Activated CD4-positive, CD25-positive, alpha-beta regulatory T cell (primary cell): ENCODE measurements at places on chromosomes 4 and X.

GRCh38 chr4:112509243-112510141, 6.5 kb downstream of the NEUROG2 start:
- DNase-seq, result no peak

DNA sequence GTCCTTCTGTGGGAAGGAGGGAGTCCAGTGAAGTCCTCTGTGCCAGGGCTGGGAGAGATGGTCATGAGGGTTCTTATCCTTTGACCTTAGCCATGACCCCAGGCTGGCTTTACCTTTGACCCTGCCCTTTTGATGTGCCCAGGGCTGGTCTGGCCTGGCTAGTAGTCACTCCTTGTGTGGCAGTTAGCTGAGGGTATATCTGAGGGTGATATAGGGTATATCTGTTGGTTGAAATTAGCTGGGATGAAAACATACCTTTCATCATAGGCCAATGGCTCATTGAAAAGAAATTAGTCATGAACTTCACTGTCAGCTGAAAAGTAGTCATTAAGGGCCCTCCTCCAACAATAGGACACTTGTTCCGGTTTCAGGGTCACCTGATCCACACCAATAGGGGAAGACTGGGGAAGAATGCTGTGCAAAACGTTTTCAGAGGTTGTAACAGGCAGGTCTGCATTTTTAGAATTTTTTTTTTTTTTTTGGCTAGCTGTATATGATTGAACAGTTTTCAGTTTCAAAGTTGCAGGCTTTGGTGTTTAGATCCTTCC, 74.6 kb upstream of the STOX2 start:
- DNase-seq, result no peak

GRCh38 chr4:80231180-80231579, 33.9 kb downstream of the PRDM8 start:
- no peak for DNase-seq

- DNase-seq, result no peak
Measured at GRCh38 chr4:1002131-1002630, 9.0 kb upstream of the SLC26A1 start.

GRCh38 chr4:15989424-15989823, 26.4 kb upstream of the FGFBP2 start:
- no peak for DNase-seq

GRCh38 chr4:74120086-74120485, 21.1 kb upstream of the CXCL2 start:
- no peak for DNase-seq

GRCh38 chr4:53366301-53366716, 448 bp upstream of the SCFD2 start:
- no peak for DNase-seq
